ENCODE measurements at places on chromosomes 2 and 18.
A peak's percentile ranks its signal among the peaks of the same experiment; 100 is the strongest.

GRCh38 chr2:208315081-208315788, 49.2 kb downstream of the PIKFYVE start:
- peak; percentile 40 for DNase-seq

DNA sequence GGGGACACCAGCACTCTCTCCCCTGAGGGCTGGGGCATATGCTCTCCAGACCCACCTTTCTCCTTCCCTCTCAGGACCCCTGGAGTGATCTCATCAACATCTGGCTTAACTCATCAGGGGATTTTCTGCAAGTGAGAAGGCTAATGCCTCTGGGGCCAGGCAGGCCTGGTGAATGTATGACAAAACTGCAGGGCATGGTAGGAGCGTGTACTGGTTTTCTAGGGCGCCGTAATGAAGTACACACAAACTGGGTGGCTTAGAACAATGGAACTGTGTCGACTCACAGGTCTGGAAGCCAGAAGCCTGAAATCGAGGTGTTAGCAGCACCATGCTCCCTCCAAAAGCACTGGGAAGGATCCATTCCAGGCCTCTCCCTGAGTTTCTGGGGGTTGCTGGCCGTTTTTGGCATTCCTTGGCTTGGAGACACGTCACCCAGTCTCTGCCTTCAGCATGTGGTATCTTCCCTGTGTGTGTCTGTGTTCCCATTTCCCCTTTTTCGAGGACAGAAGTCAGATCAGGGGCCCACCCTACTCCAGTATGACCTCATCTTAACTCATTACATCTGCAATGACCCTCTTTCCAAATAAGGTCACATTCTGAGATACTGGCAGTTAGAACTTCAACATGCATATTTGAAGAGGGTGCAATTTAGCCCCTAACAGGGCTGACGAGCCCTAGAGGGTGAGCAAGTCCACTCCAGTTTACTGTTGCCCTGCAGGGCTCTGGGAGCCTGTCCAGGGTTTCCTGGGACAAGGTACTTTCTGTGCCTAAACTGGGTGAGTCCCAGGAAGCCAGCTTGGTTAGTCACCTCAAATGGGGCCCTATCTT, 45.5 kb upstream of the CAB39 start:
- DNase-seq, result no peak

GRCh38 chr2:66854298-66854697, 419.4 kb downstream of the MEIS1 start:
- DNase-seq, result no peak

- DNase-seq, result no peak
Observed at GRCh38 chr2:133599811-133600210, 31.5 kb upstream of the NCKAP5 start.

- no peak for DNase-seq
Observed at GRCh38 chr18:47679864-47680263, 250.6 kb downstream of the SMAD2 start.

DNA sequence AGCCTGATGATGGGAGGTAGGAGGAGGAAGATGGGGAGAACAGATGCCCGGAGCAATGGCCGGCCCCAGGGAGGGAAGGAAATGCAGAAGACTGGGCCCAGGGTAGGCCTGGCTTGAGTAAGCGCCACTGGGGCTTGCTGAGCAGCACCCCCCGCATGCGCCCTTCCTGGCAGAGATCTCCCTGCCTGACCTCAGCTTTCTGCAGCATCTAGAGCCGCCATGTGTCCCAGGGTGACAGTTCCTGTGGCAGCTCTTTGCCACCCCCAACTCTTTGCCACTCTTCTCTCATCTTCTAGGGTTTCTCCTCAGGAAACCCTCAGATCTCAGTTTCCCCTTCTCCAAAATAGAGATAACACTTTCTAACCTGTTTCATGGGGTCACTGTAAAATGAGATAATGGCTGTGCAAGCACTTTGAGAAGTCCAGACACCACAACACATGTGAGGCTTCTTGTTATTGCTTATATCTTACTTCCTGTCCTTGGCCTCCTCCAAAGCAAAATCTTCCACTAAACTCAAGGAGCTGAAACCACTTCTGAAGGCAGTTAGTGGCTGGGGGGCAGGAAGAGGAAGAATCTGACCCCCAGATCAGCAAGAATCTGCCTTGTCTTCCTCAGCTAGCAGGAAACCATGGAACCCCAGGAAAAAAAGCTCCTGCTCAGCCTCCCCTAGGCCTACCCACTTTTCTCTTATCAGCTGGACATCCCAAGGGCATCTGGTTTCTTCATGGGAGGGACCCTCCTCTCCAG, 64.9 kb downstream of the EPAS1 start:
- DNase-seq, result no peak

- no peak for DNase-seq
Observed at GRCh38 chr2:23146011-23146410, 239.0 kb upstream of the KLHL29 start.

GRCh38 chr2:15941481-15941850, 1.1 kb downstream of the MYCN start:
- peak; percentile 31 for DNase-seq

GRCh38 chr2:223654384-223654915, 52.3 kb upstream of the SCG2 start:
- DNase-seq, result no peak

DNA sequence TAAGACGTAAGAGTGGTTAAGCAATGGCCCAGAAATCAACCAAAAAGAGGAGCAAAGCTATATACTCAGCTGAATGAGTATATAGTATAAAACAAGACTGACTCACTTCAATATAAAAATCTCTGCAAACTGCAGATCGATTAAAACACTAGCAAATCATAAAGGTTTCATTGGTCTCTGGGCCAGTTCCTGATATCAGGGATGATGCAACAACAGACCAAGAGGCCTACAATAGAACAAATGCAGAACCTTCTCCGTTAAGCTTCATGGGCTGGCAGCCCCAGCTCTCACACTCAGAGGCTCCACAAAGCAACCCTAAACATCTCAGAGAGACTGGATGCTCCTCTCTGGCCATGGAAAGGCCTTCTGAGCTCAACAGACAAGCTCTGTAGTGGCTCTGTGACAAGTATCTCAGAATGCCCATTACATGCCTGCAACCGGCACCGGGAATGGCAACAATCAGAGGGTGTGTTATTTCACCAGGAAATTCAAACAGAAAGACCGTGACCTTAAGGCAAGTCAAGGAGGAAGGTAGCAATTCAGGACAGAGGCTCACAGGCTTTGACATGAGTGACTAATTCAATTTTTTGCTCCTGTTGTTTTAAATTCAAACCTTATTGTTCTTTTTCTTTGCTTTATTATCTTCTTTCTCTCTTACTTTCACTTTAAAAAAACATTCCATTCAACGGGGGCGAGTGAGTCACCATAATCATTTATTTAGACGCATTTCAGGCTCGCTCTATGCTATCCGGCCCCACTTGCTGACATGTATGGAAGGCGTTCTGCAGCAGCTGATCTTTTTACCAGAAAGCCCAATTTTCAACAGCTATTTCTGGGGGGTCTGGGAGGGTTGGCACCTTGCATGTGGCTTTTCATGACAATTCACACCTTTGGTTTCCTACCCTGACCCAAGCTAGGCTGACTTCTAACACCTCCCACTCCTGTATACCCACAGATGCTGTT, 15.1 kb downstream of the CYRIA start:
- no peak for DNase-seq

DNA sequence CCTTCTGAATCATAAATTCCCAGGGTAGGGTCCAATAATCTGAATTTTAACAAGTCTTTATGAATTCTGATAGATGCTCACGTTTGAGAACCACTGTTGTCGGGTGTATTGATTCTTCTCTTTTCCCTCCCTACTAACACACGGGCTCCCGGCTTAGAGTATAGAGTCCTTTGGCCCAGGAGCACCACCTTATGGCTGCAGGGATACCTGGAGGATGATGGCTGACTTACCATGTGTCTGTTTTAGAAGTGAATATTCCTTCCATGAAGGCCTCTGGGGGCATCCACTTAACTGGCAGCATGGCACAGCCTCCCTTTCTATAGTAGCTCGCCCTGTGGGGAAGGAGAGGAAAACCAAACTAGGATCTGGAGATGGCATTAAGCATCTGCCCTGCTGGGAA, 91.7 kb downstream of the CLIP4 start:
- DNase-seq, result no peak

DNA sequence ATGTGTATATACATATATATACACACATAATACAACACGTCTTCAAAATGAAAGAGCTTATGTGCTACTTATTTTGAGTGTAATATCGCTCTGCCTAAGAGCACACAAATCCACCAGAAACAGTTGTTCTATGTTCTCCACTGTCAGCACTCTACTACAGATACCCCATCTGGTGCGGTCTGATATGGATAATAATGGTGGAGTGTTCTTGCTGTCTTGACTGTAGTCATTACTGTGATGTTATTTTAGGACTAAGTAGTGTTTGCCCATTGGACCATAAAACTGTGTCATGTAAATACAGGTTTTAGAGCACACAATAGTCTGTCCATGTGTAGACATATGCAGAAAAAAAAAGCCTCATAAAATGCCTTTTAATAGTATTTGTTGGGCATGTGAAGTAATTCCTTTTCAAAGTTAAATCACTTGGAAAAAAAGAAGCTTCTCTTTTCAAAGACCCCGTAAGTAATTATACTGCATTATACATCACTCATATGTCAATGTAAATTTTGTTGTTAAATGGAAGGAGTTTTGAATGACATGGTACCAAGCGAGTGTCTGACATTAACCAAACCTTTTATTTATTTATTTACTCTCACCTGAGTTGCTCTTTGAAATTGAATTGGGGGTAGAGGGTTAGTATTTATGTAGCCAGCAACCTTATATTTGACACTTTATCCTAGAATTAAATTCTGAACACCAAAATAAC, 1249.2 kb upstream of the ZEB2 start:
- DNase-seq, result no peak

- DNase-seq, result no peak
Observed at GRCh38 chr2:134281815-134282419, 28.0 kb downstream of the MGAT5 start.

DNA sequence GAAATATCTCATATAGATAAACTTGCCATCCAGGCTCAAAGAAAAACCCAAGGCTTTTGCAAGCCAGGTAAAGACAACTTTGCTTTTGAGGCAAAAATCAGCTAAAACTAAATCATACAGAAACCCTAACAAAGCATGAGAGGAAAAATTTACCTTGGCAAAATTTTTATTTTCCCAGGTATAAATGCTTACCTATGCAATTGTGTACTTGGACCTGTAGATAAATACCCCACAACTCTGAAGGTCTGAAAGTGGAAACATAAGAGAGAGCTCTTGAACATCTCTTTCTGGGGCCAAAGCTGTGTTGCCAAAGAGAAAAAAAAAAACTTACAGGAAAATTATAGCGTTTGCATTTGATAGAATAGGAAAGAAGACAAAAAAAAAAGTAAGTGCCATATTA, 14.6 kb upstream of the CSRNP3 start:
- no peak for DNase-seq

All from GM13976 (cell line).